Caco-2 (cell line): ENCODE measurements at places on chromosomes 11 and 22. TPM values are rescaled to one million over a fixed set of nuclear protein-coding genes. Genes with fewer than 3 reads are reported as not detected.

The MMP10 gene
- 0.16 and 1.1 TPM in 2 replicates for total RNA-seq

The OPCML gene
- total RNA-seq: not detected in 2 replicates

The BCL2L13 gene
- 33.7 and 34.3 TPM in 2 replicates for total RNA-seq

The FIBIN gene
- 0.16 TPM in 1 of 2 replicates, not detected in the other for total RNA-seq

- DNase-seq: no peak
- H3K36me3 ChIP-seq: no peaks in the 10 kb centered on the region; the same call in none of the 2 replicates
- no peak overlapping the region for H3K4me3 ChIP-seq
- no peak overlapping the region for H3K27ac ChIP-seq
These were observed 5.8 kb downstream of the ZBTB44 start for GRCh38 chr11:130308886-130309285.

DNA sequence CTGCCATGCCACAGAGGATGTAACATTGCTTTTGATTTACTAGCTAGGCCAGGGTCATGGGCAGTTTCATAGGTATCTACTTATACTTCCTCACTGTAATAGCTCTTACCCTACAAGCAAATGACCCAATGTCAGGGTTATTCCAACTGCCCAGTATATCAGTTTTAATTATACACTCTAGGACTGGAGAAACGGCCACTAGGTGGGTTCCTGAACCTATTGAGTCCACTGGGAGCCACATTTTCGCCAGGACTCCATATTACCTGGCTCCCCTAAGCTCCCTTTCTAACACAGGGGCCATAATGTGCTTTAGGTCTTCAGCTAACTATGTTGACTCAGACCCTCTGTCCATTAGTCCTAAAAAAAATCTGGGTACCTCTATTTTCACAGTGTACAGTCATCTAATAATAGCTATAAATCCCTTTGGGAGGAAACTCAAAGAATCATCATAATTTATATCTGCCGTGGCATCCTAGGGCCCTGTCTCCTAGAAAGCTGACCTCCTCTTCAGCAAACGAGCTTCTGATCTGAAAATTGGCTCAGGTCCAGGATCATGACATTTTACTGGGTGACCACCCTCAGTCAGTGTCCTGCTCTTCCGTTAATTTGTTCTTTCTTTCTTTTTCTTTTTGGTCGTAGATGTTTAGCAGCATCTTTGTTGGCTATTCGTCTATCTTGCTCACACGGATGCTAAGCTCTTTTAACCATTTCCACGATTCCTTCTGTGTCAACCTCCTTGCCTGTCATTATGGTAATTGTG is 244.3 kb downstream of the FAM76B start:
- H3K27me3 ChIP-seq: peaks cover 2% of the 10 kb centered on the region; the same call in 1 of the 2 replicates
- H3K27ac ChIP-seq: no peak overlapping the region
- DNase-seq: peak; percentile 26
- no peaks in the 10 kb centered on the region for H3K4me1 ChIP-seq

DNA sequence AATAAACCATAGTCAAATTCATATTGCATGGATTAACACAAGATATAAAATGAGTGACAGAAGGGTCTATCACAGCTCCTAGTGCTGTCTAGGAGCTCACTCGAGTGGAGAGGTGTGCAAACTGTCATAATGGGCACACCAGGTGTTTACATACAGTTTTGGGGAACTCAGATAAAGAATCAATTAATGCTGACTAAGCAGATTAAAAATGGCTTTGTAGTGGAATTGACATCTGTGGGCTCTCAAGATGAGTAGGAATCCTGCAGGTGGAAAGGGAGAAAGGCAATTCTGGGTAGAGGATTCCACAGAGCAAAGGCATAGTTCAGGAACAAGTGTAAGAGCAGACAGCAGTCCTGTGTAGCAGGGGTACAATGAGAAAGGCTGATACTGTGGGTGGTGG is 496.2 kb upstream of the CCDC90B start:
- DNase-seq: no peak
- H3K27me3 ChIP-seq: no peaks in the 10 kb centered on the region
- H3K4me1 ChIP-seq: no peaks in the 10 kb centered on the region
- H3K4me3 ChIP-seq: no peak overlapping the region
- H3K36me3 ChIP-seq: no peaks in the 10 kb centered on the region

DNA sequence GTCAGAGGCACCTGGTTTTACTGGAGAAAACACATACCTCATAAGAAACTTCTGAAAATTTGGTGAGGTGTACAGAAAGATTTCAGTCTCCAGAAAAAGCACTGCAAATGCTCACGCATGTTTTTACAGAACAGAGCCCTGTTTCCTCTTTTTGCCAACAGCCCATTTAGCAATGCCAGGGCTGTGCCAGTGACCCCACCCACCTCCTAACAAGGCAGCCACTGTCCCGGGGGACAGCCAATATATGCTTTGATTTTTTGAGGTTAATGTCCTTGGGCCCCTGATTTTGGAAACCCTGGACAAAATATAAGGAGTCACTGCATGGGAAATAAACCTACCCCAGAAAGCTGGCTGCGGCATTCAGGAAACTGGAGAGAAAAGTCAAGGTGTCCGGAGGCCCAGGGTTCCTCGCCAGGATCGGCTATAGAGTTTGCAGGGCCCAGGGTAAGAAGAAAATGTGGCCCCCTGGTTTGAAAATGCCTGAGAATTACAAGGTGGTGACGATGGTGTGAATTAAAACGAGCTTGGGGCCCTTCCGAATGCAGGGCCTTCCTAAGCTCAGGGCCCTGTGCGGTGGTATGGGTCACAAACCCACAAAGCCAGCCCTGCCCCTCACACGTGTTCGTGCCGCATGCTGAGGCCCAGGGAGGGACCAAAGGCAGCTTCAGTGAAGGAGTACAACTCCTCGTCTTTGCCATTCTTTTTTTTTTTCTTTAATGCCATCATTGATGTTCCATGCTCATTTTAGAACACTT is 71.1 kb upstream of the WNT7B start:
- no peak overlapping the region for H3K4me3 ChIP-seq
- no peaks in the 10 kb centered on the region for H3K36me3 ChIP-seq
- no peaks in the 10 kb centered on the region; the same call in 1 of the 2 replicates for H3K27me3 ChIP-seq
- H3K4me1 ChIP-seq: no peaks in the 10 kb centered on the region

DNA sequence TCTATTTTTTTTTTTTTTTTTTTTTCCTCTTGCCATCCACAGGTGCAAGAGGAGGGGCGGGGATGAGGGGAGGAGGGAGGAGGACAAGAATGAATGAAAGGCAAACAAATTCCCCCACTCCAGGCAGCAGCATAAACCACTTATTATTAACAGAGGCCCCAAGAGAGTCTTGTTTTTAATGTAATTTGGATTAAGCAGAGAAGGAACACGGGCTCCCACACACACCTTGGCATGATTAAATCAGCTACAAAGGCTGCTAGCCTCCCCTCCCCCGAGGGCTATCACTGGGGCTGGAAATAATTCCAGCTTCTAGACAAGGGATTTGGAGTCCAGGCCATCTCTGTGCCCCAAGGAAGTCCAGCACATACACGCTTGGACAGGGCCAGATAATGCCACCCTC is 93.4 kb upstream of the DRD2 start:
- DNase-seq: peak; percentile 47
- H3K4me1 ChIP-seq: peaks cover 58% of the 10 kb centered on the region
- H3K27ac ChIP-seq: no peak overlapping the region
- H3K36me3 ChIP-seq: no peaks in the 10 kb centered on the region
- H3K4me3 ChIP-seq: no peak overlapping the region

GRCh38 chr11:17275400-17276235 is 921 bp upstream of the NUCB2 start:
- no peaks in the 10 kb centered on the region for H3K27me3 ChIP-seq
- H3K36me3 ChIP-seq: no peaks in the 10 kb centered on the region
- H3K4me1 ChIP-seq: peaks cover 14% of the 10 kb centered on the region; the same call in 1 of the 2 replicates
- H3K4me3 ChIP-seq: peak overlapping the region; percentile 86
- DNase-seq: no peak

DNA sequence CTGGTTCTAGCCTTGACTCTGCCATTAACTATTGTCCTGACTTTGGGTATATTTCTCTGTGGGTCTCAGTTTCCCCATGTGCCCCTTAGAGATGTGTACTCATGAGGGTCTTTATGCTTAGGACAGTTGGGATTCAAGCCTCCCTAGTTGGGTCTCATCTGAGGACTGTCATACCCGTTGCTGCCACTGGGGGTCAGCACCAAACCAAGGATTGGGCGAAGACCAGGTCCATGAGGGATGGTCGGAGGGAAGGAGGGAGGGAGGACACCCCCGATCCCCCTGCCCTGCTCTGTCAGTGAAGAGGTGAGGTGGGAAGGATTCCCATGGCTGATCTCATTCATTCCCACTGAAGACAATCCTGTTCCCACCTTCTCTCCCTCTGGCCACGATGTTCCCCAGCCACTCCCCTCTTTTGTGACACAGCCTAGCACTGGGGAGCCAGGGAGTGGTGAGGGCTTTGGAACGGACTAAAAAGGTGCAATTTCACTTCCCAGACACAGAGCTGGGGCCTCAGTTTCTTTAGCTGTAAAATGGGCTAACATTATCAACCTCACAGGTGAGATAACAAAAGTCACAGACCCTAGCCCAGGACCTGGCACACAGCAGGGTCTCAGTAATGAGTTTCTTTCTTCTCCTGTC is 12.4 kb upstream of the KLHL35 start:
- H3K4me3 ChIP-seq: no peak overlapping the region
- H3K27me3 ChIP-seq: no peaks in the 10 kb centered on the region
- H3K4me1 ChIP-seq: no peaks in the 10 kb centered on the region
- H3K36me3 ChIP-seq: no peaks in the 10 kb centered on the region

GRCh38 chr22:27087051-27087450 is 429.7 kb downstream of the MIAT start:
- H3K4me1 ChIP-seq: no peaks in the 10 kb centered on the region
- no peak for DNase-seq
- H3K36me3 ChIP-seq: no peaks in the 10 kb centered on the region
- H3K27me3 ChIP-seq: no peaks in the 10 kb centered on the region
- H3K27ac ChIP-seq: no peak overlapping the region

- H3K27me3 ChIP-seq: no peaks in the 10 kb centered on the region
- H3K4me1 ChIP-seq: no peaks in the 10 kb centered on the region
- H3K4me3 ChIP-seq: no peak overlapping the region
- DNase-seq: no peak
These were observed 555.7 kb downstream of the TBC1D22A start for GRCh38 chr22:47318041-47318737.

DNA sequence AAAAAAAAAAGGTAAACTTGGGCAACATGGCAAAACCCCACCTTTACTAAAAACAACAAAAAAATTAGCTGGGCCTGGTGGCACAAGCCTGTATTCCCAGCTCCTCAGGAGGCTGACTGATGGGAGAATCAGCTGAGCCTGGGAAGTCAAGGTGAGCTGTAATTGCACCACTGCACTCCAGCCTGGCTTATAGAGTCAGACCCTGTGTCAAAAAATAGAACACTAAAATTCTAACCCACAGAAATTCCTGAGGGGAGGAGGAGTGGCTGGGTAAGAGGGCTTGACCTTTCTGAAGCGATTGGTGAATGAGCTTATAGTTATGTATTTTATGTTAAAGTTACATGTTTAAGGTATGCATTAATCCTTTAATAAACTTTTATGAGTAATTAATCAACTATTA is 53.3 kb downstream of the FAT3 start:
- no peaks in the 10 kb centered on the region for H3K27me3 ChIP-seq
- no peak overlapping the region for H3K4me3 ChIP-seq
- DNase-seq: no peak
- H3K36me3 ChIP-seq: no peaks in the 10 kb centered on the region
- H3K27ac ChIP-seq: no peak overlapping the region
- peaks cover 3% of the 10 kb centered on the region; the same call in 1 of the 2 replicates for H3K4me1 ChIP-seq
